CD4-positive, alpha-beta T cell (primary cell): ENCODE measurements at places on chromosomes 11 and 22.

GRCh38 chr11:118084247-118084646 lies 2.5 kb downstream of the SMIM35 start:
- DNase-seq: no peak

- no peak for DNase-seq
Measured at GRCh38 chr11:61645179-61645868, 34.9 kb upstream of the DAGLA start.

DNA sequence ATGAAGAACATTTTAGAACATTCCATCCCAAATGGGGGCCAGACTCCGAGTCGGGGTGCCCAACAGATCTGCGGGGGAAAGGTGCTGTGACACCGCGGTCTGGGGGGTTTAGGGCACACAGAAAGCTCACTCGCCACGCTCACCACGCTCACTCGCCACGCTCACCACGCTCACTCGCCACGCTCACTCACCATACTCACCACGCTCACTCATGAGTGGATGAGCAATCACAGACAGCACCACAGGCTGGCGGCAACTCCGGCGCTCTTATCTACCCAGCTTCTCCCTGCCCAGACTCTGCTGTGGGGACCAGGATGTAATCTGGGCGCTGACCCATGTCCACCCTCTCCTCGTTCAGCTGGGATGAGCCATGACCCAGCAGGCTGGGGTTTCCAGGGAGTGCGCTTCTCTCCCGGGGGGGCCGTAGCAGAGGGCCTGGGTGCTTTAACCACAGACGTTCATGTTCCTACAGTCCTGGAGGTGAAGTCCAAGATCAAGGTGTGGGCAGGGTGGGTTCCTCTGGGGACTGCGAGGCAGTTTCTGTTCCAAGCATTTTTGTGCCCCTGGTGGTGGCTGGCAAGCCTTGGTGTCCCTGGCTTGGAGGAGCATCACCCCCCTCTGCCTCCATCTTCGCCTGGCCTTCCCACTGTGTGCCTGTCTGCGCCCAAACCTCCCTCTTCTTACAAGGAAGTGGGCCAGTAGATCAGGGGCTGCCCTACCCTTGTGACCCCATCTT lies 141.2 kb downstream of the CTTN start:
- DNase-seq: no peak

DNA sequence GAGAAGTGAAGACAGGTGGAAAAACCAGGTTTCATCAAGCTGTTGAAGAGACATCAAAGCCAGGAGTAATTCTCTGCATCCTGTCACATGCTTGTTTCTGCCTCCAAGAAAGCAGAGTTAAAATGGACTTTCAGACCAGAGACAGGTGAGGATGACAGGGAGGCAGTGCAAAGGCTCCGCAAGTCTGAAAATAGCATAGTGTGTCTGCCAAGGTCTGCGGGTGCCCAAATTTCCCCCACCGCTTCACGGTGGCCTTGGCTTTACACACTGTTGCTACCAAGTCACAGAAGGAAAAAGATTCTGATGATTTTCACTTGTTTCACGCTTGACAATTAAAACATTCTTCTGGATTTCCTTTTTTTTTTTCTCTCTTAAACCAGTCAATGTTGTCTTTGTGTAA lies 44.2 kb downstream of the SNX19 start:
- DNase-seq: no peak

DNA sequence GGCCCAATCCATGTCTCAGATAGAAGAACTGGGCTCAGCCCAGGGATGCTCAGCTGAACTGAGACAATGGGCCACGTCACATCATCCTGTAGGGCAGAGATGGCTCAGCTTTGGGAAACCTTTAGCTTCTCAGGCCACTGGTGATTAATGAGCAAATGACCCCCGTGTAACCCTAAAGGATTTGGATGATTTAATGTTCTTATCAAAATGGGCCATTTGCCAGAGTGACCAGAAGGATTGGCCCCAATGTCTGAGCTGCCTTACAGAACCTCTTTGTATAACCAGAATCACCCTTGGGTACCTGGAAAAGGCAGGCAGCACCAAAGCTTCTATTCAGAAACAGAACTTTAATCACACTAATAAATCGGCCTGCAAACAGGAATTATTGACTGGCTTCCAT lies 73.7 kb downstream of the ABTB2 start:
- no peak for DNase-seq
